ENCODE measurements at places on chromosomes 7 and 10. TPM values are rescaled to one million over a fixed set of nuclear protein-coding genes. Genes with fewer than 3 reads are reported as not detected.

Gene CXCL12
- 107 TPM for total RNA-seq

Gene CYP2C19
- total RNA-seq = 0.69 TPM

Gene ADAM12
- 22.8 TPM for total RNA-seq

Gene OR9A2
- total RNA-seq = 0.20 TPM

Gene SLC16A9
- 6.5 TPM for total RNA-seq

Gene C7orf33
- total RNA-seq = not detected

GRCh38 chr7:74202841-74203556, 6.8 kb upstream of the LAT2 start:
- DNase-seq = peak; percentile 20

DNA sequence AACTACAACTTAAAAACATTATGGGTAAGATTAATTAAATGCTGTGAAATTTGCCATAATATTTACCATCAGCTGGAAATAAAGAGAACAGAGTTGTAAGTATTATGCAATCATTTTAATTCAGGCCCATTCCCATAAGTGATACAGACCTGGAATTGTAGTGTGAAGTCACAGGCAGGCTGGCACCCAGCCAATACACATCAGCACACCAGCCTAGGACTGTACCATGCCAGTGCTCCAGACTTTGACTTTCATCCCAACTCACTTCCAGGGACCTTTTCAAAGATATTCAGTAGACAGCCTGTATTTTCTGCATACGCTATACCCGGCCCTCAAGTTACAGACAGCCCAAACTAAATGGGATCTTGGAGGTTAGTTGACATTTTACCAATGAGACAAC, 143.3 kb downstream of the TES start:
- DNase-seq = peak; percentile 79

DNA sequence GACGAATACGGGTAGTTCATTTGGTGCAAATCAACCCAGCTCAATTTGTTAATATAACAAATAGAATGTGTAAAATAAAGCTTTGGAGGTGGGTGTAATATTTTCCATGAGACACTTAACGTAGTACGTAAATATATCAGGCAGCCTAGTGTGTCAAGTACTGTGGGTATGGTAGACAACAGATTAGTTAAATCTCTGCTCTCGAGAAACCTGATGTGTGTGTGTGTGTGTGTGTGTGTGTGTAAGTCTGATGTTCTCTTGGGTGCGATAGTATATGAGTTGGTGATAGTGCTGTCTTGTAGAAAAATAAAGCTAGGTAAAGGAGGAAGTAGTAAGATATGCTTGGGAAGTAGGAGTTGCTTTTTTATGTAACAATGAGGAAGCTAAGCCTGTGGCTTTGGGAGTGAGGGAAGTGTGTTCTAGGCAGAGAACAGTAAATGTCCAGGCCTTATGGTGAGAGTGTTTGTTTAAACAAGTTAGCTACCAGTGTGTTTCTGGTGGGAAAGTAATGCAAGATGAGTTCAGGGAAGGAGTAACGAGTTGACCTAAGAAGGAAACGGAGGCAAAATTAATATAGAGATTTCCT, 26.1 kb downstream of the WAC start:
- no peak for DNase-seq

DNA sequence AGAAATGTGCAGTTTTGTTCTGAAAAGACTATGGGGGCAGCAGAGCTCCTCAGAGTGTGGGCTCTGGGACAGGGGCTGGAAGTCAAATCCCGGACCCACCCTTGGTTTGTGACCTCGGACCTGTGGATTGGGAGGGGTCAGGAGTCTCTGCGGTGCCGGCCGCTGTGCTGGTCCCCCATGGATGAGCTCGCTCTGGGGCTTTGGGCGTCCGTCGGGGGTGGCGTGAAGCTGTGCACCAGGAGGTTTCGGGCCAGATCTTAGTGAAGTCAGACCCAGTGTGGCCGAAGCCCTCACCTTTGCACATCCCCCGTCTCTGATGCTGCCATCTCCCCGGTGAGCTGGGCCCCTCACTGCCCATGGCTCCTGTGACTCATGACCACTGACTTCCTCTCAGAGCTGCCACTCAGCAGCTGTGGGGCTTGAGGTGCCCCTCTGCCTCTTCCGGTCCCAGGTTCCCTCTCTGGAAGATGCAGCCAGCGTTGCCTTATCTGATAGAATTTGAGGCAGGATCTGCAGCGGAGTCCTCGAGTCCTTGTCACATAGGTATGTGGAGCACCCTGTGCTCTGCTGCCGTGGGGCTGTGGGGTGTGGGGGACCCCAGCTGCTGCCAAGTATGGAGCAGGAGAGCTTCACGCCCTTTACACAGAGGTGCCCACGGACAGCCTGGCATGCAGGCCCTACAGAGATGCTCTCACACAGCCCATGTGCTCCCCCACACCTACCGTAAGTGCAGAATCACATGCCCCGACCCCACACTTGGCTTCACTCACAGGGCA, 11.4 kb upstream of the SCART1 start:
- DNase-seq = no peak

DNA sequence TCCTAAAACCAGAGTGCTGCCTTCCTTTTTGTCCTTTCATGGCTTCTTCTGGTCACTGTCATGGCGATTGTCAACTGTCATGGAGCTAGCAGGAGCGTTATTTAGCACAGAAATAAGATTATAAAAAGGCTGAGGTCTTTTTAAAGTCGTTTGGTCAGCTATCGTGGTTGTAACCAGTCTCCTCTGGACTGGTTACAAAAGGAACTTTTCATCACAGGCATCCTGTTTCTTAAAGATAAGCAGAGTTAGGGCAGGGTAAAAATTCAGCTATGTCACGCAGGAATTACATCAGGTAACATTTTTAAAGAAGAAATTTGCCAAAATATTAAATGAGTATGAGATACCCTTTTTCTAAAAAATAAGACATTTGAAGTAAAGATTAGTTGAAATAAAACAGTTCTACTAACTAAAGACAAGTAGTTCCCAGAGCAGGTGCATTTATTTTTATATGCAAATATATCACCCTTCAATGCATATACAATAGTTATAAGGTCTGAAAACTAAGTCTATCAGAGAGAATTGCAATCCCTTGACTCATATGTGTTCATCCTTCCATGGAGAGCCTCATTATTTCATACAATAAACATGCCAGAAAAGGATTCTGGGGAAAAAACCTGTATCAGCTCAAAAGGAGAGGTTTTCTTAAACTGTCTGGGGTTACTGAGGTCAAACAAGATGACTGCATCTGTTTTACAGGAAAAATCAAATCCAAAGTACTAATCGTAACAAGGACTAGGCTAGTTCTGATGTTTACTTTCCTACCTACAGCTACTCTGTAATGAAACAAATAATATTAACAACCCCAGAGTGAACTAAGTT, 20.9 kb downstream of the FAM24A start:
- no peak for DNase-seq

- no peak for DNase-seq
Observed at GRCh38 chr7:70595755-70596597, 536.0 kb upstream of the GALNT17 start.

DNA sequence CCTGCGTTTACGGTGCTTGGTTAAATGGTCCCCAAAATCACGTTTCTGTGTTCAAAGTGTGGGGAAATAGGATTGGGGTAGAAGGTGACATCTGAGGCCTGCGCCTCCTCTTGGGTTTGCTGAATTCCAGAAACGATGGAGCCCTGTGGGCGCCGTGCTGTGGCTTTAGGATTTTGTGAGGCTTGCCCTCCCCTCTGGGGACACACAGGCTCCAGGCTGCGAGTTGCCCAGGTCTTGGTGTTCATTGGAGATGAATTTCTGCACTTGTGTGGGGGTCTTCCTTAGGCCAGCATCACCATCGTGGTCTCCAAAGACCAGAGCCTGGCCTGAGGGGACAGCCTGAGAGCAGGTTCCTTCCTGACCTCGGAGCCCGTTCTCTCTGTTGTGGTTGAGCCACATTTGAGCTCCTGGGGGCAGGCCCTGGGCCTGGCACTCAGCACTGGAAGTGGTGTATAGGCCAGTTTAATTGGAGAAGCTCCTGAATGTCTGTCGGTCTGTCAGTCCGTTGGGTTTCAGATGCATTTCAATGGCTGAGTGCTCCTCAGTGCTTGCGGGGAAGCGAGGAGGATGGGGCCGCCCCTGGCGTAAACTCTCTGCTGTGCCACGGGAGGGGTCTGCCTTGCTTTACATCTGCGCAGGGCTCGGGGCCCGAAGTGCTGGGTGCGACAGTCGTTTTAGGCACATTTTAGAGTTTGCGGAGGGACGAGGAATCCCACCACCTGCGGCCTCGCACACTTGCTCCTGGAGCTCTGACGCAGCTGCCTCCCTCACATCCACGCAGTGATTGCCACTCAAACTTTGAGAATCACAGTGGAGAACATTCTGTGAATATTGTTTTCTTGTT, 71.7 kb downstream of the DNAJB6 start:
- no peak for DNase-seq

- DNase-seq = no peak
Observed at GRCh38 chr10:120069700-120070099, 177.2 kb downstream of the SEC23IP start.

DNA sequence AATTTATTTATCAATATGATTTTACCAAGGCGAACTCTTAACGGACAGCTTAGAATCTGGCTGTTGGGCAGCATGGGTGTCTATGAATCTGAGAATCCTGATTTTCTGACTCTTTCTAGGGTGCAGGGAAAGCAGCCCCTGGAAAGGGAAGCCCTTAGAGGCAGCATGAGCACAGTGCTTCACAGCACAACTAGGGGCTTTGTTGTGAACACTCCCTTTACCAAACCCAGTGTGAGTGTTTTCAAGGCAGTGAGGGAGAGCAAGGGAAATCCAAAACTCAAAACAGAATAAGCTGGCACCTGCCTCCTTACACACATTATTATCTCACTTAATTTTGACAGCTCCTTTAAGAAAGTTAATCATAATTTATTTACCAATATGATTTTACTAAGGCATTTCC, 116.3 kb upstream of the CSTF2T start:
- no peak for DNase-seq

- no peak for DNase-seq
Observed at GRCh38 chr10:18368273-18368672, 228.0 kb downstream of the CACNB2 start.

- DNase-seq = no peak
Observed at GRCh38 chr7:95476072-95476847, 9.5 kb upstream of the ASB4 start.

DNA sequence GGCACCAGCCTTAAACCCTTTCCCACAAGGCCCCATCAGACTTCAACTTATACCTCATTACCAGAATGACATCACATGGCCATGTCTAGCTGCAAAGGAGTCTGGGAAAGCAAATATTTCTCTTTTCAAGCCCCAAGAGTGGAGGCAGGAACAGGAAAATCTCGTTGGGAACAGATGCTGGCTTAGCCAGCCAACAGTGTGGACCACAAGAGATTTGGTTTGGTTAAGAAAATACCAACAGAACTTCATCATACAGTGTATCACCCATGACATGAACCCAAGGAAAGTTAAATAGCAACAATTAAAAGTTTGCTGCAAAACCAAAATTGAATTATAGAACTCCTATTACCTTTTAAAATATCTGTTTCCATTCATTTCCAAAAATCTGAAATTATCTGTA, 2.2 kb upstream of the MET start:
- DNase-seq = no peak

DNA sequence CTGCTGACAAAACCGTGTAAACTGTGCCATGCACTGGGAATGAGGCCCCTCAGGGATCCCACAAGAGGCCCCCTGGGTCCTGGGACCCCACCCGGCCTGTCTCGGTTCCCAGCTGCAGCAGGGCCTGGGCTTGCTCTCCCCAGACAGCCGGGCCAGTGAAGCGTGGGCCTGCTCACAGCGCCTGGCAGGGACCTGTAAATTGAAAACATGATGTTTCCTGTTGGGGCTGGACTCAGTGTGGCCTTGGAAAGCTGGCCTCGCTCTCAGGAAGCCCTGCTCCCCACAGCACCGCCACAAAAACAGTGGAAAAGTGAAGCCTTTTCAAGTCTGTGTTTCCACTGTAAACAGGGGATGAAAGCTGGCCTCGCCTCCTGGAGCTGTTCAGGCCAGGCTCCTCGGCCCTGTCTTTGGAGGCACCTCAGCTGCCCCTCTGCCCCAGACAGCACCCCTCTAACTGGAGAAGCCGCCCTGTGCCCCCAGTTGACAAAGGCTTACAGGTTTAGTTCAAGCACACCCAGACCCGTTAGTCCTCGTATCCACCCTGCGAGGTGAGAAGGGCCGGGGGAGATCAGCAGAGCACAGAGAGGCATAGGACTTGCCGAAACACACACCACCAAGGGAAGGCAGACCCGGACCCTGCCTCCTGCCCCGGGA, 108.3 kb downstream of the ZMIZ1 start:
- peak; percentile 22 for DNase-seq

DNA sequence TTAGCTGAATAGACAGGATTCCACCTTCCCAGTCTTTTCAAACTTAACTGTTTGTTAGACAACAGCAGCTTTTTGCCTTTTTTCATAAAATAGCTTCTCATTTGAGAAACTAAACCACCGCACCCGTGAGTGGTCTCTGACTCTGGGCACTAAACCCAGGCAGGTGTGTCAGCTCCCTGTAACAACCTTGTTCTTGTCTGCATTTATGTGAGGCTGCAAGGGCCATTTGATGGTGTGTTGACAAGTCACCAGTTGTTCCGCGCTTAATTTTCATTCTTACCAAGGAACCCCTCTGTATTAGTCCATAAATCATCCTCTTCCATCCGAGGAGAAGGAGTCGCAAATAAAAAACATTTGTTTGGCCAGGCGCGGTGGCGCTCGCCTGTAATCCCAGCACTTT, 1.5 kb downstream of the STOX1 start:
- no peak for DNase-seq

DNA sequence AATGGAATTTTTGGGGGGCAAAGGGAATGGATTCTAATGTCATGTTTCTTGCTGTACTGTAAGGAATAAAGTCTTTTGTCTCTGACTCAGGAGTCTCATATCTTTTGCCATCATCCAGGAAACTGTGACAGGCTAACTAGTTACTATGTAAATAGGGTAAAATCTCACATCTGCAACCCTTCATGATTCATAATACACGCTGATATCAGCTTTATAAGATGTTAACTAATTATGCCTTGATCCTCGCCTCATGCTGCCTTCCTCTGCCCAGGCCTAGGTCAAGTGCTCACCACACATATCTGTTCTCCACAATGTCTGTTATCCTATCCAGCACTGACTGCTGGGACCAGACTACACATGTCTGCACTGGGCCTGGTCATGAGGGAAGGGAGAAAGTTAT, 81.3 kb upstream of the CXCL12 start:
- DNase-seq = no peak

GRCh38 chr10:56633876-56634452, 272.9 kb upstream of the ZWINT start:
- no peak for DNase-seq

DNA sequence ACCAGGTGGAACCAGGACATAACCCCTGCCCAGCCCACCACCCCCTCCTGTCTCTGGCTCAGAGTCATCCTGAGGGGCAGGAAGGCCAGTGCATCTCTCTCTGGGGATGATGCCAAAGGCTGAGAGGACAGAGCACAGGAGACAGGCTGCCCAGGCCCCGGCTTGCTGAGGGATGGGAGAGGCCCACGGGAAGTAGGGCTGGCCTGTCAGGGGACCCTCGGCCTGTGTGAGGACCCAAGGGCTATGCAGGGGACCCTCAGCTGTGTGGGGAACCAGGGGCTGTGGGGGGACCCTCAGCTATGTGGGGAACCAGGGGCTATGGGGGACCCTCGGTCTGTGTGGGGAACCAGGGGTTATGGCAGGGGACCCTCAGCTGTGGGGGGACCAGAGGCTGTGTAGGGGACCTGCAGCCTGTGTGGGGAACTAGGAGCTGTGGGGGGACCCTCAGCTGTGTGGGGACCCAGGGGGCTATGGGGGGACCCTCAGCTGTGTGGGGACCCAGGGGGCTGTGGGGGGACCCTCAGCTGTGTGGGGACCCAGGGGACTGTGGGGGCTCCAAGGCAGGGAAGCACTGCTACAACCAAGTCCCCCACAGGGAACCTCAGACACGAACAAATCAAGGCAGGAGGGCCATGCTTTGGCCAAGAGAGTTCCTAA, 27.7 kb downstream of the EBF3 start:
- DNase-seq = no peak
